ENCODE measurements at places on chromosomes 12 and 14.

- no peak for DNase-seq
These were observed 253.1 kb upstream of the BTG1 start for GRCh38 chr12:92398565-92399309.

GRCh38 chr14:71180397-71180796 lies 273.1 kb downstream of the PCNX1 start:
- no peak for DNase-seq

DNA sequence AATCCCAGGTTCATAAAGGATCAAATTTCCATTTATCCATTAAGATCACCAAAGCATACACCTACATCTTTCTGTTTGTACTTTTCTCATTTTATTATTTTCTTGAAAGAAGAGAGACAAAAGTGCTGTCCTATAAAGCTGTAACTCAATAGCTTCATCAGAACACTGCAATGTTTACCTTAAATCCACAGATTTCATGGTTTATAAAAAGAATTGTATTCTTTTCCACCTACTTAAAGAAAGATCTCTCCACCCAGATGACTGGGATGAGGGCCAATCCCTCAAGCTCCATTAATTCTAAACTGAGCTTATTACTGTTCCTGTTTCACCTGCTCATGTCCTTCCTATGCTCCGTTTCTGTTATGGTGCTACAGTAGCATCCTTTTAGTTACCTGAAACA lies 470.6 kb downstream of the BCAT1 start:
- no peak for DNase-seq

- DNase-seq = no peak
These were observed 75.8 kb downstream of the PPP1R36 start for GRCh38 chr14:64625386-64626232.

GRCh38 chr12:53696285-53696654 lies 20.4 kb upstream of the ATP5MC2 start:
- DNase-seq = peak; percentile 18

GRCh38 chr12:47910981-47911380 lies 6.2 kb upstream of the VDR start:
- no peak for DNase-seq

DNA sequence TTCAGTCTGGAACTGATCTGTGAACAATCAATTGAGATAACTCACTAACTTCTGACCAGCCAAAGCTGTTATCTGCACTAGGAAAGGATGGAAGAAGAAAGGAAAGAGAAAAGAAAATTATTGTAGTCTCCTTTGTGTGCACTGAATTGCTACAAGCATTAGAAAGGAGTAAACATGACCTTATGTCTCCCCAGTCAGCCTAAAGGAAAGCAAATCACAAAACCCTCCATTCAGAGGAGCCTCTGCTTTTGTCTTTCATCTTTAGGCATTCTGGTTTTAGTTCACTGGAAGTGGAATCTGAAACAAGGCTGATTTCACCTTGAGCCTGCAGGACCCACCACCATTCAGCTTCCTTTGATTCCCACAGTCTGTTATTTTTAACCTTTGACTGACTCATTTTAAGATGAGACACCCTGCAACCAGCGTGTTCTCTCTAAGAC lies 26.0 kb downstream of the TBX3 start:
- DNase-seq = no peak

DNA sequence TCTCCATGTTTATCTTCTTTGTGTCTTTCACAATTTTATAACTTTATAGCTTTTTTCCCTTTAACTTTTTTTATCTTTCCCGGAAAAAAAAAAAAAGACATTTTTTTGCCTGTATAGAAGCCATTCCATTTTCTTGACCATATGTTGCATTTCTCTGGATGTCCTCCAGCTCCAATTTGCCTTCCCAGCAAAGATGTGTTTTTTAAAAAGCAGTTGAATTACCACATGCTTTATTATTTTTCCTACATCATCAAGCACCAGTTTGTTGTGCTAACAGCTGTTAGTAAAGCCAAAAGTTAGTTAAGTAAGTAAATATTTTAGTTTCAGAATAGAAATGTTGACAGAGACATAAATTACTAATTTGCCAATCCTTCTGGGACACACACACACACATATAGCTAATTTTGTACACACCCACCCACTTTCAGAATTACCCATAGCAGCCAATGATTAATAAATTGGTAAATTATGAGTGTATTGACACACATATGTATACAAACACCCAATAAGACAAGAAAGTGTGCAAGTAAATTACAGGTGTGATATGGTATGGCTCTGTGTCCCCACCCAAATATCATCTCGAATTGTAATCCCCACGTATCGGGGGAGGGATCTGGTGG lies 118.3 kb downstream of the SLC38A6 start:
- DNase-seq = no peak

DNA sequence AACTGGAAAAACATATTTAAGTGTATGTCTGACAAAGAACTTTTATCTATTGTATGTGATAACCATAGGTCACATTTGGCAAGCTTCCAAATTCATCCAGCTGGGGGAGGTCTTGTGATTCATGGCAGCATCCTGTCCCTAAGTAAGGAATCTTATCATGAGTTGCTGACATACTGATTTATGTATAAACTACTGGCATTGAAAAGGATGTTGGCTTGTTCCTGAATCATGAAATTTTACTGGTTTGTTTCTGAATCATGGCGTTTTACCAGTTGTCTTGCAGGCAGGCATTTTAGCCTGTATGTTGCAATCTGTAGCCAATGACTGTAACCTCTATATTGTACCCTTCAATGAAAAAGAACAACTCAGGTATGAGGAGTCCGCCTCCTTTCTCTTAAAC lies 244.8 kb downstream of the IPO8 start:
- DNase-seq = no peak

GRCh38 chr14:64569138-64569631 lies 19.4 kb downstream of the PPP1R36 start:
- peak; percentile 46 for DNase-seq

GRCh38 chr12:61891632-61892031 lies 368.6 kb upstream of the USP15 start:
- no peak for DNase-seq

GRCh38 chr12:89470741-89471509 lies 53.7 kb downstream of the GALNT4 start:
- DNase-seq = no peak

DNA sequence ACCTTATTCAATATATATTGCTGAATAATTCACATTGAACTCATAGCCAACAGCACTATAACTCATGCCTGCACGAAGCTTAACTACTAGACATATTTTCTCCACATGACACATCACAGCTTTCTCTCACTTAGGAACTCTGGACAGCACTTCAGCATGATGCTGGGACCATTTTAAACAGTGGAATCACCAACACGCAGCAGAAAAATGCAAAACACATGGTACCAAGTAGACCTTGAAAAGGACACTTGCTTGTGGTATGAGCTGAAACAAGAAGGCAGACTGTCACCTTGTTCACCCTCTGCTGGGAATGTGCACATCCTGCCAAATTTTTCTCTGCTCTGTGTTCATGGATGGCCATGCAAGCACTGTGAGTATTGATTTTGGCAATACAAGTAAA lies 34.8 kb upstream of the CD9 start:
- no peak for DNase-seq

- peak; percentile 86 for DNase-seq
These were observed 24.6 kb upstream of the TMPO start for GRCh38 chr12:98490501-98491453.

GRCh38 chr14:104585966-104586697 lies 6.6 kb downstream of the C14orf180 start:
- no peak for DNase-seq

GRCh38 chr14:69214393-69214792 lies 23.1 kb downstream of the EXD2 start:
- no peak for DNase-seq

- DNase-seq = no peak
These were observed 29.0 kb downstream of the LTBP2 start for GRCh38 chr14:74582910-74583581.

GRCh38 chr14:71606064-71606463 lies 326.2 kb upstream of the RGS6 start:
- DNase-seq = no peak

GRCh38 chr12:131907379-131908091 lies 13.1 kb downstream of the ULK1 start:
- DNase-seq = no peak

GRCh38 chr12:45434094-45434493 lies 218.2 kb downstream of the ANO6 start:
- no peak for DNase-seq

GRCh38 chr12:49909826-49910225 lies 6.1 kb upstream of the FAIM2 start:
- DNase-seq = no peak

DNA sequence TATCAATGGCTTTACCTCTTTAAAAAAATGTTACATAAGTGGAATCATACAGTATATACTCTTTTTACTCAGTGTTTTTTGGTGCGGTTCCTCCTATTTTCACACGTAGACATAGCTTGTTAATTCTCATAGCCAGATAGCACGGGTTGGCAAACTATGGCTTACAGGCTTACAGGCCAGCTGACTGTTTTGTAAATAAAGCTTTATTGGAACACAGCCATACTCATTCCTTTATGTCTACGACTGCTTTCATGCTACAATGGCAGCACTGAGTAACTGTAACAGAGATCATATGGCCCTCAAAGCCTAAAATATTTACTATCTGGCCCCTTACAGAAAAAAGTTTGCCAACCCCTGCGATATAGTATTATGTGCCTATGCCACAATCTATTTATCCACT lies 5.8 kb upstream of the DAAM1 start:
- no peak for DNase-seq

DNA sequence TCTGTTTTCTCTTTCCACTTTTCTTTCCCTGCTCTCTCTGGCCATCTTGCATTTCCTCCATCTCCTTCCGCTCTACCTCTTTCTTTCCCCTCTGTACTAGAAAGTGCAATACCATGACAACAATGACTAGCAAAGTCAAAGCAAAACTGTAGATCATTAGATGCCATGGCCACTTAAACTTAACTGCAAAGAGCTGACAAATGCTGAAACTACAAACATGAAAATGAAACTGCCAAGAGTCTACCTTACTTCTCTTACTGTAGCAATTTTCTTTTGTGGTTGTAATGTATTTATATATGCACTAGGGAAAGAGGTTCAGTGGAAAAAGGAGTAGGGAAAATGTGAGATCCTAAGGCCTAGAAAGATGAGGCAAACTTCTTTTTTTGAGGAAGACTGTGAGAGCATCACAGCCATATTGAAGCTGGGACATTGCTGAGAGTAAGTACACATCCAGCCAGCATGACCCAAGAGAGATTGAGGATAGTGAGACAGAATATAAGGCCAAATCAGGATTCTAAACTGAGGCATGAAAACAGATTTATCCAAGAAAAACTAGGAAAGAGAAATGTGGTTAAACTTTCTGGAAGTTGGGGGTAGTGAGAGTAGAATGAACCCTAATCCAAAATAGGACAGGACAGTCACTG lies 276.6 kb upstream of the NAV3 start:
- DNase-seq = no peak

- DNase-seq = peak; percentile 75
These were observed at the start of gene ANO6 for GRCh38 chr12:45215419-45216229. ANO6 (plus strand) TSS chr12:45216095; CDS start chr12:45216322, 227 bp downstream.

GRCh38 chr14:72291908-72292688 lies 359.9 kb downstream of the RGS6 start:
- no peak for DNase-seq

DNA sequence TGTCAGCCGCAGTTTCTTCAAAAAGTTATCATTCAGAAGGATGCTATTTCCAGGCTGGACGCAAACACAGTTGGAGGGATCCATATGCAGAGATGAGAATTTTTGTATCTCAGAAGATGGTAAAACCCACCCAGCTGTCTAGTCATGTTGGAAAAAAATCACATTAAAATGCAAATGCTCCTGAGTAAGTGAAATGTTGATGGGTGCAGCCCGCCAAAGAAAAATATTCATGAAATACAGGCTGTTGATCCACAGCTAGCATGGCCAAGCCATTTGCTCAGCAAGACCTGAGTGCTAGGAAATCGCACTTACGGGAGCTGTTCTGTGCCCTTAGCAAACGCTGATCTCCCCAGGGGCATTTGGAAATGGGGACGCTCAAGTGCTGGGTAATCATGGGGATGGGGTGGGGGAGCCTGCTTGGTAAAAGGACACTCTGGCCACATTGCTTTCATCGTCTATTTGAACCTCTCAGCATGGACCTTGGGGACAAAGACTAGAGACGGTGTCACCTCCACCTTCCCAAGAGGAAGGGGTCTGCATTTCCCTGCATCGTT lies 25.7 kb downstream of the TUNAR start:
- DNase-seq = no peak

DNA sequence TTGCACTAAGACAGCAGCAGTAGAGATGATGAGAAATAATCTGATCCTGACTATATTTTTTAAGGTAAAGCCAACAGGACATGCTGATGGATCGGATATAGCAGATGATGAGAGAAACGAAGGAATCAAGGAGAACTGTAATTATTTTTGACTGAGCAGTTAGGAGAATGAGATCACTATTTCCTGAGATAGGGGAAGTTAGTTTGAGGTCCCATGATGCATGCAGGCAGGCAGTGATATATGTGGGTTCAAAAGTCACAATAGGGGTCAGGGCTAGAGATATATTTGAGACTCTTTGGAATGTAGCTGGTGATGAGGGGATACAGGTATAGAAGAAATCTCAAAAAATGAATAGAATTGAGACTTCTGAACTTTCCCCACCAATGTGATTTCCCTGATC lies 107.6 kb downstream of the GTF2A1 start:
- no peak for DNase-seq

- no peak for DNase-seq
These were observed 49.4 kb upstream of the TMCC3 start for GRCh38 chr12:94699801-94700200.

DNA sequence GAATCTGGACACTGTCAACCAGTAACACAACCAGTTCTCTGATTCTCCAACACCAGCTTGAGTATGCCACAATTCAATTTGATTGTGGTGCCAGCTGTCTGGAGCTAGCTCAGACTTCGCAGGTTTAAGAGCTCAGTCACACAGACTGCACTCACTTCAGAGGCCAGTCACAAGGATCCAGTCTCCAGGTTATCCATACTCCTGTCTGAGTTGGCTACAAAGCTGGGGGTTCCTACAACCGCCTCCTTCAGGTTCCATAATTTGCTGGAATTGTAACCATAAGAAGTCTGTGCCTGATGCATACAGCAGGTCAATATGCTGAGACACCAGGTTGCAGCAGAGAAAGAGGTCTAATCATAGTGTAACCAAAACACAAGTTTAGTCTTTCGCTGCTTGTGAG lies 70.5 kb upstream of the CPSF6 start:
- no peak for DNase-seq

- DNase-seq = no peak
These were observed 164.4 kb upstream of the ALG10B start for GRCh38 chr12:38151991-38152700.

GRCh38 chr12:71276541-71276940 lies 118.7 kb upstream of the TSPAN8 start:
- DNase-seq = no peak

- DNase-seq = no peak
These were observed 155.1 kb upstream of the PRICKLE1 start for GRCh38 chr12:42744539-42745182.

- no peak for DNase-seq
These were observed 52.1 kb downstream of the KICS2 start for GRCh38 chr12:64170024-64170423.

DNA sequence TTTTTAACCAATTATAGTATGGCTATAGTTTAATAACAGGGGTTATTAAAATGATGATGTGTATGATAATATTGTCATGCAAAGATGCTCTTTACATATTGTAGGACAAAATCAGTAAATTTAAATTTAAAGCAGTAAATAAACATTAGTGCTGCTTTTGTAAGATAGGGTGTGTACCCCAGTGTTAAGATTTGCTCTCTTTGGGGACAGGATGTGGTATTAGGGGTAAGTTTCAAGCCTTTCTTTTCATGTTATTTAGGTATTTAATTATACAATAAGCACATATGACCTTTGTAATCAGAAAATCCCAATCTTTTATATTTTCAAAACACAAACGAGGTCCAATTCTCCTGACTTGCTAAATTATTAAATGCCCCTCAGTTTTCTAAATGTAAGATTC lies 39.7 kb upstream of the RPH3A start:
- no peak for DNase-seq
